ENCODE measurements at places on chromosomes 2 and 18.

- no peak for ATAC-seq
These were observed 71.3 kb downstream of the PPP1R1C start for GRCh38 chr2:182057002-182057401.

GRCh38 chr18:47870605-47871004 is 59.9 kb downstream of the SMAD2 start:
- ATAC-seq, result no peak

DNA sequence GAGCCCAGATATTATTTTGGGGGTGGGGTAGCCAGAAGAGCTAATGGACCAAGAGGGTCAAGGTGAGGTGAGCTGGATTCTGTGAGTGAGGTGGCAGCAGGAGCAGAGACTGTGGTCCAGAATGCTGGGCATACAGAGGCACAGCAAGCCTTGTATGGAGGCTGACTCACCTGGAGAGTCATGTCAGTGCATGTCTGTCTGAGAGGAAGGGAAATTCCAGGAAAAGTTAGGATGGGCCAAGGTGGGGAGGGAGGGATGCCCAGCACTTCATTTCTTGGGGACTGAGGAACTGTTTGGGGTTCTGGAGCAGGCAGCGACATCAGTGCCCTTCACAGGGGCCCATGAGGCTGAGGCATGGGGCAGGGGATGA is 21.1 kb downstream of the PER2 start:
- no peak for ATAC-seq

GRCh38 chr2:188524519-188525113 is 232.9 kb downstream of the GULP1 start:
- ATAC-seq, result peak; percentile 69

- no peak for ATAC-seq
These were observed 51.8 kb downstream of the COL5A2 start for GRCh38 chr2:189127756-189128155.

DNA sequence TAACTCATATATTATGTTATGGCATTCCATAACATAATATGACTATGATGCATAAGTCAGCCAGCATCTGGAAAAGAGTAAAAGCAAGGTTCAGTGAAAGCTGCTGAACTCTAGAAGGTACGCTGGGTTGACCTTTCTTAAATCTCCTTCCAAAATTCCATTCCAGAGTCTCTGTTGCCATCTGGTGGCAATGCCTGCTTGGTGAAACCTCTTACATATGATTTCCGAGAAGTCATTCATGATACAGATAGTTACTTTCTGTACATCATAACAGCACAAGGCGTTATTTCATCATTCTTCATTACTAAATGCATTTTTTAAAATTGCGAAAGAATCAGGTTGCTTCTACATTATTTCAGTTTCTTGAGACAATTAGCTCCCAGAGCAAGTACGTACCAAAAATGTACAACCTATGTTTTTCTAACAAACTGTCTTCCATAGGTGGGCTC is 7.0 kb upstream of the EPG5 start:
- ATAC-seq, result peak; percentile 93

GRCh38 chr2:42935692-42936671 is 143.6 kb upstream of the HAAO start:
- no peak for ATAC-seq

DNA sequence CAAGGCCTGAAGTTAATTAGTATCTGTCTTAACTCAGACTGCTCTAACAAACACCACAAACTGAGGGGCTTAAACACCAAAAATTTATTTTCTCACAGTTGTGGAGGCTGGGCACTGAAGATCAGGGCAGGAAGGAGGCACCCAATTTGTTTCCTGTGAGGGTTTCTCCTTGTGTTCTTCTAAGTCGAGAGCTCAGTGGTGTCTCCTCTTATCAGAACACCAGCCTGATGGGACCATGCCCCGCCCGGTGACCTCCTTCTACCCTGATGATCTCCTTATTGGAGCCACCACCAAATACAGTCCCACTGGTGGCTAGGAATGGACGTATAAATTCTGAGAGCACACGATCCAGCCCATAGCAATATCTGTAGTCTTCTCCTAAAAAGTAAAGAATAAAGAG is 20.5 kb downstream of the TMEM18 start:
- no peak for ATAC-seq

DNA sequence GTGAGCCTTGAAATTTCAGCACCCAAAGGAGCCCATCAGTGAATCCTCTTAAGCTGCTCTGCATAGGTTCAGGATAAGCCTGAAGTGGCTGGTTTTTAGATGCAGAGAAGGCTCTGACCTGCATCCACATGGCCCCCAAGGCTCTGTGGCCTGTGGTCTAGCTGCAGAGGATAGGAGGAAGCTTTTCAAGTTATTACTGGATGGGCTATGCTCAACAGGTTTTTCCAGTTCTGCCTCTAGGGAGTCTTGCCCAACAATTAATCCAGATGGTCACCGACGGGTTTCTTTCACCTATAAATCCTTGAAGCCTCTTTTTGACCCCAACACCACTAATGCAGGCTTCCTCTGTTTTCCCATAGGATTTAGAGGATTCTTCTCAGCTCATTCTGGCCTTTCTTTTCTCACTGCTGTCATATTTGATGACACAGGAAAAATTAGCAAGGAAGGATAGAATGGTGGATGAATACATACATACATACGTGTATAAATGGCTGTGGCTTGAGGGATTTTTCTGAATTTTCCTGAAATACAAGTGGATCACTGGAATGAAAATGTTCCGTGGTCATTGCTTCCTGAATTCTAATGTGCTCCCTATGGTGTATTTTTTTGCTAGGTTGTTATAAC is 52.2 kb upstream of the BCL2L11 start:
- ATAC-seq, result no peak

GRCh38 chr2:2086914-2087313 is 244.2 kb downstream of the MYT1L start:
- no peak for ATAC-seq

GRCh38 chr2:145065342-145065741 is 545.4 kb upstream of the ZEB2 start:
- no peak for ATAC-seq

GRCh38 chr2:24104110-24104650 is 19.0 kb downstream of the PFN4 start:
- no peak for ATAC-seq

DNA sequence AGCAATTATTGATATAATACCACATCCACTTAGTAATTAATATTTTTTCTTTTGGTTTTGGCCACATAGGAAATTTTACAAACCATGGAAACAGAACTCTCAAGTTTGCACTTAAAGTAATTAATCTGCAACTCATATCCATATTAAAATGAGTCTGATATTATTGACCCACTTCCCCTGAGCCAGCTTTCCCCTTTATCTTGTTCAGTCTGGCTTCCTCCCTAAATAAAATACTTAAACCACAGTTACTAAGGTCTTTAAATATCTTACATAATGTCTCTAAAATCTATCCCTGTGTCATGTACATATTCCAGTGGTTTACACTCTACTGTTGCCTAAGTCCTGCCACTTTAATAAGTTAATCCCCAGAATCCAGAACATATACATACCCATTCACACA is 564.9 kb upstream of the FSHR start:
- no peak for ATAC-seq

- ATAC-seq, result no peak
These were observed 10.6 kb downstream of the OR6B3 start for GRCh38 chr2:240042740-240043139.

DNA sequence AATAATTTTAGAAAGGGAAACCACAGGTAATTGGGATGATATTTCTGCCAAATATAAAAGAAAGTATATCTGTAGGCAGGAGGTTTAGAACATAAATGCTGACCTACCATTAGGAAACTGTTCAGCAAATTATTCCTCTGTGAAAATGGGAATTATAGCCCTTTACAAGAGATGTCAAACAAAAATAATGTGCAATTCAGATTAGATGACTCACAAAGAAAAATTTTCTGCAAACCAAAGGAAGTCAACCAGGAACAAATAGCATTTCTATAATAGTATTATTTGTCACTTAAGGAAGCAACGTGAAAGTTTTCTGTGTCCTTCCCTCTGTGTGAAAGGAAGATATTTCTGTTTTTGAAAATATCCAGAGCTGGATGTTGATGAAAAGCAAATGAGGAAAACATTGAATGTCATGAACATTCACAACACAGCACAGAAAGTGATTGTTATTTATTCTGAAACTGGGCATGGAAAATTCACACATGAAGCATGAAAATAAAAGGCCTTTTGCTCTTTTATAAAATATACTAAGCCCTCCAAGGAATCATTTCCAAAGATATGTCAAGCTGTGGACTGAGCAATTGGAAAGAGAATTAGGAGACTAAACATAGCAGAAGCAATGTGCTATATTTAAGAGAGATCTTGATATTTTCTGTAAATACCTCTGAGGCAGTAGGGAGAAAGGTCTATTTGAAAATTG is 57.9 kb upstream of the SPHKAP start:
- ATAC-seq, result no peak

DNA sequence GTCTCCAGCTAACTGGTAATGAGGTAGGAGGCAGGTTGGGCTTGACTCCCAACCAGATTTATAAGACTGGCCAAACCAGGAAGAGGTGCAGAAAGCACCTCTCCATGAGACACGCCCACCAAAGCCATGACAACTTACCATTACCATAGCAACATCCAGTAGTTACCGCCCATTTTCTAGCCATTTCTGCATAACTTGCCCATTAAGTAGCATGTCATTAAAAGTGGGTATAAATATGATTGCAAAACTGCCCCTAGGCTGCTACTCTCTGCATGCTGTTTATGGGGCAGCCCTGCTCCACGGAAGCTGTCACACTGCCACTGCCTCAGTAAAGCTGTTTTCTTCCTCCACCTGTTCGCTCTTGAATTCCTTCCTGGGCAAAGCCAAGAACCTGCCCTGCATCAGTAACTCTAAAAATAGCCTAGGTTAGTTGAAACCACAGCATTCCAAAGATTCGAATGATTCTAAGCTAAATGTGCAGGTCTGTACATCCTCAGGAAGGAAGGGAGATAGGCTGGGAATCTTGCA is 131.9 kb downstream of the ATL2 start:
- peak; percentile 72 for ATAC-seq

DNA sequence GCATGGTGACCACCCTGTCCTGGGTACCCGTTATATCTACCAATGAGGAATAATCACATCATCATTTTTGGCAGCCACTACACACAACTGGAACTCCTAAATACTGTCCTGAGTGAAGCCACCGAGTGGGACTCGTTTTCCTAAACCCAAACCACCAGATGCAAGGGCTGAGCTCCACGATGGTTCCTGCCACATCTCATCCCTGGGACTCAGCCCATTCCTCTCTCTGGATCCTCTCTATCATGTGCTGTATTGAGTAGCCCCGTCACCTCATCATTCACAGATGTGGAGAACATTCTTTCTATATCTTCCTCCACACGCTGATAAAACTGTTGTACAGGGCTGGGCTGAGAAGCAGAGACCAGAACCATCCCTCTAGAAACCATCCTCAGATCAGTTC is 79.4 kb upstream of the SMAD7 start:
- ATAC-seq, result no peak

DNA sequence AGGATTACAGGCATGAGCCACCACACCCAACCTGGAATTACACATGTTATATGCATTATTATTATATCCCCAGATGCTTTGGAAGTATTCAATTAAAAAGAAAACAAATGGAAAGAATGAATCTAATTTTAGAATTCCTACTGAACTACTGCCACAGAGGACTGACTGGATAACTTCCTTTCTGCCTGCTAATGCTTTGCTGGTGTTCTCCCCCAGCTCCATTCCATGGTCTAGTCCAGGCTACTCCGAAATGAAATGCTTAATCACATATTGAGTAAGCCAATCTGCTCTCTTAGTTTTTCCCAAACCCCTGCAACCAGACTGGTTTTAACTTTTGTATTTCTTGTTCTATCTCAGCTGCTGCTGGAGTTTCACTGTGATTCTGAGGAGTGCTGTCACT is 519.1 kb downstream of the SOX11 start:
- no peak for ATAC-seq

GRCh38 chr2:16225071-16225470 is 284.7 kb downstream of the MYCN start:
- no peak for ATAC-seq

DNA sequence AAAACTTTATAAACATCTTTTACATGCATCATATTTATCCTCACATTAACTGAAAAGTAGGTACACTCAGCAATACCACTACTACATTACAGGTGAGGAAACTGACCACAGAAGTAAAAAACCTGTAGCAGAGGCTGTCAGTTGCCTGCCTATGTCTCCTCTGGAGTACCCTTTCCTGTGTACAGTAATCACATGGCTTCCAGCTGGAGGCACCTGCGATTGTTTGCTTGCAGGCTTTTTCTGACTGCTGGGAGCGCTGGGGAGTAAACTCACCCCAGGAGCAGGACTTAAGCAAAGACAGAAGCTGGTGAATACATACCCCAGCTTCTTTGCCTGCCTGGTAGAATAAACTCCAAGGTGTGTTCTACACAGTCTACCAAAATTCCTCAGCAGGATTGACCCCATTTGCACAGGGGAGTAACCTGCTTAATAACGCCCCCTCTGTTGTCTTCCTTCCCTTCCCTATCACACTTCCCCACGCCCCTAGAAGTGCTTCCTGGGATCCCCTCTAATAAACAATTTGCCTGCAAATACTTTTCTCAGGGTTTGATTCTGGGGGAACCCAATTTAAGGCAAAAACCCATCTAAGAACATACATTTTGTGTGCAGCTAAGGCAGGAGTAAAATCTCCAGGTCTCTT is 138.9 kb downstream of the PTH2R start:
- ATAC-seq, result no peak

DNA sequence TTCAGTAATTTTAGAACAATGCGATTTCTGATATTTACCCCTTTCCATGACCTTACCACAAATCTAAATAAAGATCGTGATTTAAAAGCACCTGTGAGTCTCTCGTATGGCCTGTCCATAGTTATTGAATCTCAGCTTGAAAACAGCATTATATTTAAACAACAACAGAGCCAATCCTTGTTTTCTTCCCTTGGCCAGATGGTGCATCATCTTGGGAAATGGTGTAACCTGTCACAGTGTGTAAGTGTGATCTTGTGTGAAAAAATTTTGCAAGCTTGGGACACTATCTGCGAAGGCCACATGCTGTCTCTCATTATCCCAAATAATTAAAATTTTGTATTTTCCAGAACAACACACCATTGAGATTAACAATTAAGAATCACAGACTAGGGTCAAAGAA is 262.7 kb upstream of the SPHKAP start:
- ATAC-seq, result no peak

- no peak for ATAC-seq
These were observed 233.7 kb downstream of the MYO3B start for GRCh38 chr2:170411660-170412059.

- ATAC-seq, result no peak
These were observed 96.8 kb downstream of the GPD2 start for GRCh38 chr2:156532989-156533388.

DNA sequence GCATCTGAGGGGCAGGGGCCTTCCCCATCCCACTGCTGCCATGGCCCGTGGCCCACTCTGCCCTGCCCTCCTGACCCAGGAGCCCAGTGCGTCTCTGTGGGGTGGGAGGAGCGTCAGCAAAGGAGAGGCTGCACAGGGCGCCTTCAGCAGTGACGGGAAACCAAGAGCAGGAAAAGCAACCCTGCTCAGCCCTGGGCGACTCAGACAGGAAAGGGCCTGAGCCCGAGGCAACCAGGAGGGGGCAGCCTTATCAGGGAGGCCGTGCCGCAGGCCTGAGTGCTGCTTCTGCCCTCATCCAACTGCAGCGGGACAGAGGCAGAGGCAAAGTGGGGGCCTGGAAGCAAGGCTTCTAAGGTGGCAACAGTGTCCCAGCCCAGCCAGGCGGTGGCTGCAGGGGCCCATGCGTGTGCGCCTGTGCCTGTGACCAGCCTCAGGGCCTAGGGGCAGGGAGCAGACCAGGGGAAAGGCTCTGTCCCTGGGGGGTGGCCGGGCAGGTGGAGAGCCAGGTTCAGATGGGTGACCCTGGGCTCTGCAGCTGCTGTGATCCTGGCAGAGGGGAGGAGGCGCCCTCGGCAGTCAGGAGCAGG is 23.3 kb upstream of the ALPI start:
- ATAC-seq, result peak; percentile 63

Data from SK-N-SH treated with all-trans-retinoic acid at 6 μM for 48 hours (cell line).